ENCODE measurements at places on chromosomes 6 and 20. TPM values are rescaled to one million over a fixed set of nuclear protein-coding genes. Genes with fewer than 3 reads are reported as not detected.

Gene RSPO4
- not detected for total RNA-seq

Gene PXDC1
- 29.7 TPM for total RNA-seq

Gene ZNF391
- 0.89 TPM for total RNA-seq

Gene MYO6
- 4.7 TPM for total RNA-seq

Gene INSM1
- total RNA-seq: not detected

Measured in Right ventricle myocardium inferior (tissue), 1 donor.